ENCODE measurements at places on chromosomes 4 and X.

DNA sequence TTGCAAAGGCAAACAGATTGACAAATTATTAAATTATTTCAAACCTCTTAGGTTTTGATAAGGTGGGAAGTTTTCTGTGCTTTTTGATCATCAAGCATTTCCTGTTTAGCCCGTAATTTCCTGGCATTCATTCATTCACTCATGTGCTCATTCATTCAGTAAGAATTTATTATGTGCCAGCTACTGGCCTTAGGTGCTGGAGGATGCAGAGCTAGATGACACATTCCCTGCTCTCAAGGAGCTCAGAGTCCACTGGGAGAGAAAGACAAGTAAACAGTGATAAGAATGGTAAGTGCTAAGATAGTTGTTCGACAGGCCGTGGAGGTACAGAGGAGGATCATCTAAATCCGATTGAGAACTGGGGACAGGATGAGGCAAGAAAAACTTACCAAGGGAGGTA, 153.0 kb downstream of the DCTD start:
- no peak for DNase-seq

- no peak for DNase-seq
Measured at GRCh38 chrX:35919536-35920309, at the start of gene CFAP47. Gene CFAP47, plus strand, starts transcription at chrX:35919734. Its CDS starts 66 bp downstream, at chrX:35919800.

DNA sequence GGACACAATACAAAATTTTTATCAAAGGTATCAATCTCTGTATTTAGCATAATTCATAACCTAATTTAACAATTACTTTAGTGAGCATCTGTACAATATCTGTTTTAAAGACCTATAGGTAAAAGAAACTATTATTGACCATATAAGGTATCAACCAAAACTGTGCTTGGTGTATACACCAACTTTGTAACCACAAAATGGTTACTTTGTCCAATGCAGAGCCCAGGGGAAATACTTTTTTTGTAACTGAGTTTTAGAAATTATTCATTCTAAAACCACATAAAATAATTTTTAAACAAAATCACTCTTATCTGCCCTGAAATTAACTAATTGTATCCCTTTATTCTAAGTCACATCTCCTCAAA, 5.0 kb downstream of the CXXC4 start:
- no peak for DNase-seq

GRCh38 chrX:57651169-57651919, 28.7 kb downstream of the NLRP2B start:
- DNase-seq: no peak

GRCh38 chr4:105389167-105389566, 84.7 kb downstream of the PPA2 start:
- no peak for DNase-seq

- no peak for DNase-seq
Measured at GRCh38 chrX:39975101-39975925, 122.4 kb downstream of the BCOR start.

DNA sequence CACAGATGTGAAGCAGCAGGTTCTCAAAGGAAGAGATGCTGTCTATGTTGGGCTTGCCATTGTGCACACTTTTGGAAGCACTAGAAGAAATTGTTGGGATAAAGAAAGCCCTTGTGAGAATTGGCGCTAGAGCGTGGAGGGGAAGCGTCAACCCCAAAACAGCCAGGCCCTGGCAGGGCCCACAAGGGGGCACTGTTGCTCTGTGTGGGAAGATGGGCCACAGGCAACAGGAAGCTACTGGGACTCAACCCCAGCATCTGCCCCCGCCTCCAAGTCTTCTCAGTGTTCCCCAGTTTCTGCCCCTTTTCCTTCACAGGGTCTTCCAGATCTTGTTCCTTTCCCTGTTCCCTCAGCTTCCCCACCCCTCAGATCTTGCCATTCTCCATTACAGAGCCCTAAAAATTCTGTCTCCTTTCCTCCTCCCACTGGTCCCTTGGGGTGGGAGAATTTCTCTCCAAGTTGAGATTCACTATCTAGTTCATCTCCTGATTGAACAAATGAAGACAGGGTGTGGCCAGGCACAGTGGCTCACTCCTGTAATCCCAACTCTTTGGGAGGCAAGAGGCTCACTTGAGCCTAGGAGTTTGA, 85.5 kb downstream of the STARD8 start:
- peak; percentile 79 for DNase-seq

GRCh38 chr4:67545199-67546003, at the start of gene CENPC:
Gene CENPC, minus strand, starts transcription at chr4:67545503. Its CDS starts 148 bp downstream, at chr4:67545355.
- DNase-seq: peak; percentile 96

Data from ureter (tissue), 1 donor.